ENCODE measurements at places on chromosomes 13 and 19.

GRCh38 chr19:1395194-1396018, 5.9 kb downstream of the GAMT start:
- no peak for DNase-seq

- no peak for DNase-seq
Observed at GRCh38 chr13:105595471-105595870, 940.0 kb downstream of the EFNB2 start.

- DNase-seq: peak; percentile 52
Observed at GRCh38 chr19:4338441-4339355, at the start of gene STAP2. Gene STAP2, minus strand, starts transcription at chr19:4338827. Its CDS starts 74 bp downstream, at chr19:4338753.

DNA sequence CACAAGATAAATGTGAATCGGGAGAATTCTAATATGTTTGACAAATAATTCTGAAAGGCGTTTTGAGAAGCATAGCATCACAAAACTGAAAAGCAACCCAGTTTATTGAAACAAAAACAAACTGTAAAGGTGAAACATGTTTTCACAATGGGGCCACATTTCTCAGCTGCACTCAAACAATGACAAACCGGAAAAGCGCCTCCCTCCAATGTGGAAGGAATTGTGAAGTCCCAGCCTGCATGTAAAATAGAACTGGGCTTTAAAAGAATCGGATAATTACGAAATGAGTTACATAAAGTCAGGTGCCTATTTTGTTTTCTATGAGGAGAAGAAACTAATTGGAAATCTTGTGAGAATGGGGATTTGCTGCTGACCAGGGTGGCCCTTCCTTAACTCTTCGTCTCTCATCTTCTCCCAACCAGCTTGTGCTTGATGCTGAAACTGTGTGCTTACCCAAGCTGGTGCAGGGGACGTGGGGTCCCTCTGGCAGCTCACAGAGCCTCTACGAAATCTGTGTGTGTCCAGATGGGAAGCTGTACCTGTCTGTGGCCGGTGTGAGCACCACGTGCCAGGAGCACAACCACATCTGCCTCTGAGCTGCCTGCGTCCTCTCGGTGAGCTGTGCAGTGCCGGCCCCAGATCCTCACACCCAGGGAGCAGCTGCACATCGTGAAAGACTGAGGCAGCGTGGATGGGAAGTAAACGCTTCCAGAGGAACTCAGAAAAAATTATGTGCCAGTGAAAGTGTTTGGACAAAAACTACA, 109.4 kb downstream of the SACS start:
- DNase-seq: no peak

GRCh38 chr19:3544742-3545668, 6.0 kb downstream of the TEKTIP1 start:
- peak; percentile 90 for DNase-seq

GRCh38 chr13:20778311-20778710, 4.5 kb upstream of the EEF1AKMT1 start:
- DNase-seq: no peak

- no peak for DNase-seq
Observed at GRCh38 chr13:112759053-112759452, 69.2 kb downstream of the ATP11A start.

DNA sequence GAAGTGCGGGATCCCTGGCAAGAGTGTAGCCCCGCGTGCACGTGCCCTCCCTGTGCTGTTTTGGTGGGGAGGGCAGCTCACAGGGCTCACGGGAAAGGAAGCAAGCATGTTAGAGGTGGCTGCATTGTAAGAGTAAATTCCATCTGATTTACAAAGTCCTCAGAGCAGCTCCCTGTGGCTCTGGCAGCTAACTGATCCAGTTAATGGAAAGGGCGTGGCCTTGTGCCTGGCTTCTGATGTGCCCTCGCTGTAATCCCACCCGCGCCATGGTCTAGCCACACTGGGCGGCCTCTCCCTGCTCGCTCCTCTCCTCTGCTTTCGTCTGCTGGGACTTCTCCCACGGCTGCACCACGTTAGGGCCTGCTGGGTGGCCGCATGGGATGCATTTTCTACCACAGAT, 258.5 kb downstream of the FGF9 start:
- no peak for DNase-seq

DNA sequence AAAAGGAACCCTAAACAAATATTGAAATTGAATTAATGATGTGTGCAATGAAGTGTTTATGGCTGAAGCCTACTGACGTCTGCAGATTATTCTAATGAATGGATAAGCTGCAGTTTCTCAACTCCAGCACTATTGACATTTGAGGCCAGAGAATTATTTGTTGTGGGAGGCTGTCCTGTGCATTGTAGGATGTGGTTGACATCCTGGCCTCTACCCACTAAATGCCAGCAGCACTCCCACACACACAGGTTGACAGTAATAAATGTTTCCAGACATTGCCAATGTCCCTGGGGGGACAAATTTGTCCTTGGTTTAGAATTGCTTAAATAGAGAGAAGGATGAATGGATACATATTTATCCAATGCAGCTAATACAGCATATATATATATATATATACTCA, 19.2 kb upstream of the MYH14 start:
- DNase-seq: no peak

DNA sequence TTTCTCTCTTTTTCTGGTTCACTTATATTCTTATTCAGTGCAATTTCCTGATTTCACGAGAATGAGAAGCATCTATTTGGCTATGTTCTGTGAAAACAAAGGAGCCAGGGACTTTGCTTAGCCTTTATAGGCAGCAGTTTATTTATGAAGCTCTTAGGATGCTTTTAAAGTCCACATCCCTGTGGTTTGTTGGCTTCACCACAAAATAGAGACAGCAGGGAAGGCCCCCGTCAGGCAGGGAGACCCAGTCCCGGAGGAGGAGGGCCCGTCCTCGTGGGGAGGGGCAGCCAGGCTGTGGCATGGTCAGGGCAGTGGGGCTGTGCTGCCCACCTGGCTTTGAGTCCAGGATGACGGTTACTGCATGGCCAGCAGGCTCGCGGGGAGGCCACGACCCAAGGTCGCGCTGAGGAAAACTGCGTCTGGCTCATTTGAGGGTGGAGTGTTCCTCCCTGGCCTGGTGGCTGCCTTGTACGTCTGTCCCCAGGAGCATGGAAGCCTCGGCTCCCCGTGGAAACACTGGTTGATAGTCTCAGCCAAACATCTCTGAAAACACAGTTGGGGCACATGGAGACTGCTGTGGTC, 92.7 kb downstream of the ATP11A start:
- DNase-seq: no peak

DNA sequence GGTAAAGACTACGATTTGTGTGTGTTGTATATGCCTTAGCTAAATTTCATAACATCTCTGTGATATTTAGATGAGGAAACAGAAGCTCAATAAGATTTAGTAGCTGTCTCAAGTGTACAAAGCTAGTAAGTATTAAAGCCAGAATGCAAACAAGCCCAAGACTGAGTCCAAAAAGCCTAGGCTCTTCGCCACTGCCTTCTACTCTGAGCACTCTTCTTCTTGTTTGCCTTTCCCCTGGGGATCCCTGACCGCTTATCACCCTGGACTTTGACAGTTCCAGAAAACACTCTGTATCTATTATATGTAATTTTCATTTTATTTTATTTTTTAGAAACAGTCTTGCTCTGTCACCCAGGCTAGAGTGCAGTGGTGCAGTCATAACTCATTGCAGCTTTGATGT, 5.8 kb downstream of the TM9SF2 start:
- no peak for DNase-seq

- no peak for DNase-seq
Observed at GRCh38 chr19:6794686-6795431, 22.4 kb downstream of the VAV1 start.

DNA sequence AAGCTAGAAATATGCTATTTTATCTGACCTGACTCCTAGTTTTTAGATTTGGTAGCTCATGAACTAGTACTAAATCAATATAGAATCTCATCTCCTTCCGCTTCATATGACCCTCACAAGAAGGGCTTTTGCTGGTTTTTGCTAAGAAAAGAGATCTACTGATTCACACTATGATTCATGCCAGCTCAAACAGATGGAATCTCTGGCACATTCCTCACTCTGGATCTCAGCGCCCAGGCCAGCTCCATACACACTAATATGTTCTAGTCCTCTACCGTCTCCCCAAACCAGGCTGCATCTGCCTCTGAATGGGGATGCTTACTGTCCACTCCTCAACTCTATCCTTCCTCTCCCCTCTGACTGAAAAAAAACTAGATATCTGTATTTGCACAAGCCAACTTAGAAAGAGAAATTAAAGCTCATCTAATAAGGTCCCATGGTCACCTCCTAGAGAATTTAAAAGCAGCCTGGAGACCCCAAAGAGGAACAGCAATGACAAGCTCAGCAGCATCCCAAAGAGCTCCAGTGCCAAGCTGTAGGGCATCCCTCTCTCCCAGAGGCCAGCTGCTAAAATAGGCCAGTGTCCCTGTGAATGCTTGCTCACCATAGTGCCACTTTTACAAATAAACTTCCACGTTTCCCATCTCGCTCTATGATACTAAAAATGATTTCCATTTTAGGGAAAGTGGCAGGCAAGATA, 74.9 kb downstream of the LHFPL6 start:
- no peak for DNase-seq

GRCh38 chr13:25136880-25137787, 35.0 kb downstream of the AMER2 start:
- DNase-seq: no peak

- DNase-seq: no peak
Observed at GRCh38 chr19:51565583-51565982, 5.5 kb upstream of the ZNF175 start.

DNA sequence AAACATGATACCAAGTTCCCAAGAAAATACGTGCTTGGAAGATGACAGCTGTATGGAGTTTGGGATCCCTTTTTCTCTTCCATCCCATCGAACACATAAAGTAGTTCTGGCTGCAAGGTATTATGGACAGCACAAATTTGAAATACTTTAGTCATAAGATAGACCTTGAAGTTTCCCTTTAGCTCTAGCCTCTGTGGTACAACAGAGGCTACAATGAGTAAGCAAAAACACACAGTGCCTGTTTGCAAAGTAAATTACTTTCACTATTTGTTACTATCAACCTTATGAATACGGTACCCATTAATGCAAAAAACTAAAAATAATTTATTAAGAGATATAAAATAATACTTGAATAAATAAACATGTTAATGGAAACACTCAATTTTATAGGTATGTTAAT, 21.0 kb upstream of the LRCH1 start:
- DNase-seq: no peak

GRCh38 chr19:45638930-45639729, at the start of gene EML2:
Gene EML2, minus strand, starts transcription at chr19:45639397. Its CDS starts 21 bp downstream, at chr19:45639376.
- peak; percentile 69 for DNase-seq
